T-helper 1 cell (primary cell): ENCODE measurements at places on chromosomes 1 and 21.

DNA sequence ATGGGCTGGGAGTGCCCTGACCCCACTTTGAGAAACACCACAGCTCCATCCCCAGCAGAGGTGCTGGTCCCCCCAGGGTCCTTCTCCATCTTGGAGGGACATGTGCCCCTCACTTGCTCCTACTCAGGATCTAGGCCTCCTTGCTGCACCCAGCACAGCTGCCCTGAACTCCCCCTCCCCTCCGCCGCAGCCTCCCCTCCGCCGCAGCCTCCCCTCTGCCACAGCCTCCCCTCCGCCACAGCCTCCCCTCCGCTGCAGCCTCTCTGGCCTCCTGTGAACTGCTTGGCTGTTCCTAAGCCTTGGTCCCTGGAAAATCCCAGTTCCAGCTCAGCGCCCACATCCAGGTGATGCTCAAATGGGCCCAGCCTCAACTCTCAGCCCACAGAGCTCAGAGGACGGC lies 15.9 kb upstream of the TSPEAR start:
- DNase-seq: no peak

DNA sequence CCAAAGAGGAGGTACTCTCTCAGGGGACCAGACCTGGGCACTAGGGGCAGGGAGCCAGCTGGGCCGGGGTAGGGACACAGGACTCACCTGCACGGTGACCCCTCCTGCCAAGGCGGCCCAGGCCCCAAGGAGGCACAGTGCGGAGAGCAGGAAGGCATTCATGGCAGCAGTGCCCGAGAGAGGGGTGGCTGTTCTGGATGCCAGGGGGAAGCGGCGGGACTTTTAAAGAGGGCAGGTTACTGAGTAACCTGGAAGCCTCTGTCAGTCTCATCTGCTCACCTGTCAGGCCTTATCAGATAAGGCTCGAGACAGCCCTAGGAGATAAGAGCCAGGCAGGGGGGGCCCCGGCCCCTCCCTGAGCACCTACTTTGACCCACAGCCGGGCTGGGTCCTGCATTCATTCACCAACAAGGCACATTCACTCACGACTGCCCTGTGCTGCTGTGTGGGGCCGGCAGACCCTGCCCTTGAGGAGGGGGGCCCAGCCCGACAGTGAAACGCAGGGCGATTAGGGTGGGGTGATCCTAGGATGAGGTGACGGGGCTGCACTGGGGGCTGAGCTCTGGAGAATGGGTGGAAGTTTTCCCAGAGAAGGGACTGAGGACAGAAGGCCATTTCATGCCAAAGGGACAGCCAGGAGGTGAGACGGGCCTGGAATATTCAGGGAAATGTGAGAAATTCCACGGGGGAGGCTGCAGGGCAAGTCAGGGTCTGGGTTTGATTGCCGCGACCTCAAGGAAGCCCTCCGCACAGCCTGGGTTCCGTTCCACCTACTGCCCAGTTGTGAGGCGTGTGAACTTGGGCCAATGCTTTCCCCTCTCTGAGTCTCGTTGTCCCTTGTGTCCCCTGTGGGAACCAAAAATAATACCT lies at the start of gene GUCA2A:
GUCA2A (minus strand) TSS at position 195 of the 870 bp plus-strand sequence; CDS start at position 162, 33 bp downstream.
- DNase-seq: no peak

DNA sequence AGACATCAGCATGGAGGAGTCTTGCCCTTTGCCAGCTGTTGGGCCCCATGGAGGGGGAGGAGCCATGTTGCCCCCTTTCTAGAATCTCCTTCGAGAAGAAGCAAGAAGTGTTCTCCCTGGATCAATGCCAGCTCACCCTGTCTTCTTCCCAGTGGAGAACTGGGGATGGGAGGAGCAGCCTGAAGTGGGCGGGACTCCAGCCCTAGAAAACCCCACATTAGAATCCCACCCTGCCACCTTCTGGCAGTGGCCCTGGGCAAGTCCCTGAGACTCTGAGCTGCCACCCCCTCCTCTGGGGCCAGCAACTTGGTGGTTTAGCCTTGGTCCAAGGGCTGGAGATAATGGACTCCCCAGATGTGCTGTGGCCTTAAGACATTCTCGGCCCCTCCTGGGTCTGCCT lies 51.7 kb downstream of the PAX7 start:
- no peak for DNase-seq

DNA sequence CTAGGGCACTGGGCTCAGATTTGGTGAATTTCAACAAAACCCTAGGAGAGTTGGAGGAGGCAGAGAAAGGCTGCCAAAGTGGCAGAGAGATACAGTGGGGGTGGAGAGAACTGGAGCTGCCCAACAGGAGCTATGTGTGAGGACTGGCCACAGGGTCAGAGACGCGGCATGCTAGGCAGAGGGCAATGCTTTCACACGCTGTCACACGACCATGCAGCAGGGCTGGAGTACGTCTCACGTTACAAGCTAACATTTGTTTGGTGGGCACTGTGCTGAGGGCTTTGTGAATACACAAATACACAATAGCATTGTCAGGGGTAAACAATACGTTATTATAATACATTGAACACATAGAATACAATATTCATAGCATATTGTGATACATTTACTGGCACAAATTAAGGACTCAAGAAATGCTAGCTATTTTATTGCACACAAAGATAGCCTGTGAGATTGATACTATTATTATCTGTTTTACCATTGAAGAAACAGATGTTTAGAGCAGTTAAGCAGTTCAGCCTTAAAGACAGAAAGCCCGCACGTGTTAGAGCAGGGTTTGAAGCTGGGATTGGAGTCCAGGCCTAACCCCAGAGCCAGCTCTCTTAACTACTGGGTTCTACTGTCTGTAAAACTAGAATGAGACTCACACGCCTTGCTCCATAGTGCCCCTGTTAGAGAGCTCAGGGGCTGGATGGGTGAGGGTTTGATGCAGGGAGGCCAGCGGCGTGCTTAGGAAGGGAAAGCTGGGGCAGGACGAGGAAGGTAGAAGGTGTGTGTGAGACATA lies 4.5 kb downstream of the RAB7B start:
- no peak for DNase-seq

- DNase-seq: no peak
These were observed 1.3 kb downstream of the GPR3 start for GRCh38 chr1:27393641-27394281.

- DNase-seq: no peak
These were observed 4.3 kb downstream of the INAVA start for GRCh38 chr1:200899015-200899386.

GRCh38 chr21:32795802-32796559 lies 24.4 kb upstream of the PAXBP1 start:
- DNase-seq: no peak

DNA sequence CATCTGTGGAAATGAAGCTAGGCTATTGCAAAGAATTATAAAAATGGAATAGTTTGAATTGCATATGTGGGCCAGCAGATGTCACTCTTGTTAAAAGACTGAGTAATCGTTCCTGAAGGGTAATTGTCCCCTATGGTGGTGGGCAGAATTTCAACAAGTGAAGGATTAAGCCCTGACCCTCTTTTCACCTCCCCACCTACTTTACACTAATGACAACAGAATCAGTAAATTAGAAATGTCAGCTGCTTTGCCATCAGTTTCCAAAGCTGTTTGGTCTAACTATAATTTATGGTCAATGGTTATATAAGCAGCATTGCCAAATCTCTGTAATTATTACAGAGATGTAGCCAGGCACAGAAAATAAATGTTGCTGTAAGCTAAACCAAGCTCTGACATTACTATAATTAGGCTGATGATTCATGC lies 898.6 kb downstream of the AMY1C start:
- no peak for DNase-seq

GRCh38 chr1:226512076-226512728 lies 36.4 kb upstream of the STUM start:
- no peak for DNase-seq

GRCh38 chr1:42966688-42967612 lies 8.3 kb upstream of the SLC2A1 start:
- no peak for DNase-seq

DNA sequence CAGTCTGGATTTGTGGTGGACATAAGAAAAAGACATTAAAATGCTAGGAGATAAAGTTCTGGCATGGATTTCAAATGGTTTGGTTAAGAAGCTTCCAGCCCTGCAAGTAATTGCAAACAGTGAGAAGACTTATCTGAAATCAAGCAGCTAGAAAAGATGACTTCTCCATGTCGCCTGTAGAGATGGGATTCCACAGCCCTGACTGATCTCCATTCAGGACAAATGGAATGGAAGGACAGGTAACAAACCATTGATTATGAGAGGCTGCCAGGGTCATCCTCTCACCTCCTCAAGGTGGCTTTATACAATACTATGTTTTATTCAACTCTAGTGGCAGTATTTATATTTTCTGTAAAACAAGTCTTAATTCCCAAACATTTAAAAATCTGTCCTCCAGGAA lies 237.9 kb downstream of the HLX start:
- DNase-seq: no peak

DNA sequence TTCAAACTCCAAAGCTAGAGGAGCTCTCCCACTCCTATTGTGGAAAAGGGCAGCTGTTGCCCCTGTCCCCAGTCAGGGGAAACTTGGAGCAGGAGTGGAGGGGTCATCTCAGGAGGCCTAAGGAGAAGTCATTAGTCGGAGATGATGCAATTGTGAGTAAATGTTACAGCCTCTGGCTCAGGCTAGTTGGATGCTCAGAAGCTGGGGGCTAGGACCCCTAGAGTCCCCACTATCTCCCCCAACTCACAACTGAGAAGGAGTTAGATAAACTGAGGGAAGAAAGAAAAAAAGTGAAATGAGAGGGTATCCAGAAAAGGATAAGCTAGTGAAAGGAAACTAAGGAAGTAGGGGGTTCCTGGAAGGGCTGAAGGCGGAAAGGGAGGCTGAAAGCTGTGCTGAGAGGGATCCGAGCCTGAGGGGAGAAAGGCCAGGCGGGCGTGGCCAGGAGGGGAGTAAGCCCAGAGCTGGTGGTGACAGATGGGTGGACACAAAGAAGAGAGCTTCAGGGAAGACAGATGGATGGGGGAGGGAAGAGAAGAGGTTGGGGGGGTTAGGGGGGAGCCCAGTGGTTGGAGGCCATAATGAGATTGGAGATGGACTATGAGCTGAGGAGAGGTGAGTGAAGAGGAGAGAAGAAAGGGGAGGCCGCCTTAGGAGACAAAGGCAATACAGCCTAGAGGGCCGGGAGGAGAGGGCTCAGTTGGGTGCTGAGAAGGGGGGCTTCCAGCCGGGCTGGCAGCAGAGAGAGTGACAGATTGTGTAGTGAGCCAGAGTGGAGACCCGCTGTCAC lies 4.5 kb upstream of the NHLH1 start:
- DNase-seq: no peak

GRCh38 chr1:46699666-46700065 lies 19.2 kb downstream of the EFCAB14 start:
- DNase-seq: no peak

GRCh38 chr1:77039739-77040138 lies 172.5 kb downstream of the ST6GALNAC5 start:
- DNase-seq: no peak
